Activated CD4-positive, alpha-beta T cell treated with anti-CD3 and anti-CD28 coated beads, Interleukin-2, amount 10 ng/mL, durations not matched to agents 7 days and 5 days (primary cell): ENCODE measurements at places on chromosomes 6 and 20.
A peak's percentile ranks its signal among the peaks of the same experiment; 100 is the strongest.

GRCh38 chr20:20712004-20712473, 405 bp downstream of the RALGAPA2 start:
- peak; percentile 12 for DNase-seq

- peak; percentile 79 for DNase-seq
These were observed 17.1 kb downstream of the OR2B2 start for GRCh38 chr6:27894839-27895762.

- no peak for DNase-seq
These were observed 125.2 kb downstream of the MYO6 start for GRCh38 chr6:75874224-75874623.

- no peak for DNase-seq
These were observed 96.1 kb upstream of the NXT1 start for GRCh38 chr20:23254505-23254904.

- DNase-seq: no peak
These were observed 23.1 kb upstream of the ZMYND8 start for GRCh38 chr20:47379433-47380150.
